ENCODE measurements at places on chromosomes 1 and 21.

DNA sequence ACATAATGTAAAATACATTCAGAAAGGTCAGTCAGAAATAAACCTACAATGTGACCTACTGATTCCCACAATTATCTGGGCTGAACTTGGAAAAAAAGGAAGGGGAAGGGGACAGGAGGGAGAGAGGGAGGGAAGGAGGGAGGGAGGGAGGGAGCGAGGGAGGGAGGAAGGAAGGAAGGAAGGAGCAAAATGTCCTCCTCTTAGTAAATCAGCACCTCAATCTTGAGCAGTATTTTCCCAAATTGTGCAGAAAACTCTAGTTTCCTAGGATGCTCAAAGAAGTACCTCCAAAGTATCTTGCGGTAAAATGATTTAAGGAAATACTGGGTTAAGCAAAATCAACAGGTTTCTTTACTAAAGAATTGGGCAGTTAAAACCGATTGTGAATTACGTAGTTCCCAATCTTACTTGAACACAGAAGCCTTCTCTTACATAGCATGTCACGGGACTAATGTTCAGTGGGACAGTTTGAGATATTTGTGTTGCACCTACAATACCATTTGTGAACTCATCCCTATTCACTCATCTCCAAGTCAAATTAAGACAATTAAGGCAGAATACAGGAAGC is 51.0 kb upstream of the ASPM start:
- DNase-seq: no peak

- no peak for DNase-seq
These were observed 9.0 kb downstream of the TMEM269 start for GRCh38 chr1:42793824-42794223.

DNA sequence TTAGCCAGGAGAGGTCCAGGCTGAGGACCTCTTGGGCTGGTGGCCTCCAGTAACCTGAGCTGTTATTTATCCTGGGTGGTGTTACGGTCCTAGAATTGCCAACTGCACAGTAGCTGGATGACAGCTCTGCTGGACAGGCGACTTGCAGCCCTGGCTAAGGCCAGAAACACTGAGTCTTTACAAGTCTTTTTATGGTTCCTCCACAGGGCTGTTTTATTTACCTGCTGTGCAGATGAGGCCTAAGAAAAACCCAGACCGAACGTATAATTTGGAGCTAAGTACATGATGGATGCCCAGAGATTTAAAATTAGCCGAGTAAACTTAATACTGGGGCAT is 30.4 kb upstream of the LRRC38 start:
- DNase-seq: no peak

- no peak for DNase-seq
These were observed 41.7 kb downstream of the PLXNA2 start for GRCh38 chr1:208202333-208202995.

GRCh38 chr1:156388174-156389137 is 19.4 kb downstream of the RHBG start:
- no peak for DNase-seq

DNA sequence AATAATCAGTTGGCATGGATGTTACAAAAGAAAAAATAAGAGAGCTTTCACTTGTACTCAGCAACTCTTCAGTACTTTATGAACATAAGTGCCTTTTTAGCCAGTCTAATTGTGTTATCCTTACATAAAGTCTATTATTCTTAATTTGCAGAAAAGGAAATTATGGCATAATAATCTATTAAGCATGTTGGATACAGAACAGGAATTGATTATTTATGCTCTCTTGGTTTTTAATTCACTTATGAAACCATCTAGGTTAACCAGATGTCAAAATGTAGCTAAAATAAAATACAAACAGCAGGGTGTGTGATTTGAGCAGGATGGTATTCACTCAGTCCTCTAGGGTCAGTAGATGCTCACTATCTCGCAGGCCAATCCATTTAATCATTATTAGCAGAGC is 79.7 kb downstream of the PLPPR5 start:
- no peak for DNase-seq

- DNase-seq: no peak
These were observed 307.1 kb downstream of the MATN1 start for GRCh38 chr1:30416221-30416820.

GRCh38 chr1:225374996-225375395 is 52.8 kb downstream of the LBR start:
- no peak for DNase-seq

DNA sequence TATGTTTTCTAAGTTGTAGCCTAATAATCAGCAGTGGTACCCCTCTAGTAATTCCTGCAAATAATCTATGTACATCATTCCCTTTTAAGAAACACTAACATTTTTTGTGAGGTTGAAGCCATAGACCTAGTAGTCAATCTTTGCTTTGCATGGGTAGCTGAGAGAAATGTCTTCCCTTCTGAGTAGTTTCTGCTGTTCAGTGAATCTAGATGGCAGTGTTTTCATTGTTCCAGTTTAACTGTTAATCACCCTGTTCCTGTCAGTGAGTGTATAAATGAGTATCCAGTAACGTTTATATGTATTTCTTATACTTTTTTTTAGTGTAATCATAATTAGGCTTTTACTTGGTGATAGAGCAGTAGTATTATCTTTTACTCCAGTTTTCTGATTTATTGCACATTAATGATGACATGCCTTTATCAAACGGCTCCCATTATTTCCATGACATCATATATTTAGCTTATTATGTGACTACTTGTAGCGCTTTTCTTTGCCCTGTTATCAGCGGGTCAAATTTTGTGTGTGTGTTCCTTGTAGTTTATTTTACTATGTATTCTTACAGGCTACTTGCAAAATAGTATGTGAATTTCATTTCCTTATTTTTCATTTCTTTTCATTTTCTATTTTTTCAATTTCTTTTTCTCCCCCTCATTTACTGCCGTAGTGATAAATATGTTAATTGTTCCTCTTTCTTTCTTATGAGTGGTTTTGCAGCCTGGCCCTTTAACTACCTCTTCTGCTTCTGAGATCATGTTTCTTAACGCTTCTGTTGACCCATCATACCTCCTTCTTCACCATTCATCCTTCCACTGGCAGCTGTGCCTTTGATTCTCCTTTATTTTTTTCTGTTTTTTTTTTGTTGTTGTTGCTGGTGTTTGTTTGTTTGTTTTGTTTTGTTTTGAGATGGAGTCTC is 18.8 kb downstream of the CEP350 start:
- DNase-seq: no peak

- no peak for DNase-seq
These were observed 80.3 kb downstream of the GLIS1 start for GRCh38 chr1:53658489-53659230.

DNA sequence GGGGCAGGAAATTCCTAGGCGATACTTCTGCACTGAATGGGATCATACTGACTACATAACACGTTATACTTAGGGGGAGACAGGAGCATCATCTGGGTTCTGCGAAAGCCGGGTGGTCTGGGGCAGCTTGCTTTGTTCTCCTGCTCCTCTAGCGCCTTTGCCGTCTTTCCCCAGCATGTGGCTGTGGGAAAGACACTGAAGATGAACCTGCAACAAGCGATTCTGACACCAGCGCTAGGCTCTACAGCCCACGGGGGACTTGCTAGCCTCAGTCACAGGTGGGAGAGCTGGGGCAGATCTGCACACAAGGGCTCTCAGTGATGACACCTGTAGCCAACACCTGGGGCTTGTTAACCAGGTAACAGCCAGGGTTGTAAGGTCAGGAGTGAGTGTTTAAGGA is 51.8 kb downstream of the CD46 start:
- DNase-seq: no peak

All from activated naive CD4-positive, alpha-beta T cell treated with anti-CD3 and anti-CD28 coated beads, Interleukin-2, amount 50 U/mL, for 16 hours (primary cell).